GM23338 (cell line): ENCODE measurements at places on chromosomes 6 and 20.

DNA sequence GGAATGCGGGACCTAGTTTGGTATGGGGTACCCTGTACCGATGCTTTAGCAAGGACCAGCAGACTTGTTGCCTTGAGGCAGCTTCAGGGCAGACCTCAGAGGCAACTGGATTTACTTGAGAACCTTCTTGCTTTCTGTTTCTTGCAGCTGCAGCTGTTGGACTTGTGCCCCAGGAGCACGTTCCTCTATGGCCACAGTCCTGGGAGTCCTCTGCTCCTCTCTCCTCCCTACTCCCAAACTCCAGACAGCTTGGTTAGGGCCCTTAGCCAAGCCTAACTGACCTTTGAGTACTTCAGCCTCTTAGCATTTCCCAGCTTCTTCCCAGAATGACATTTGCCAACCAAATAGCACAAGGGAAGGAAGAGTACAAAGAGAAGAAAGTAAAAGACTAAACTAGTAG is 34.7 kb downstream of the GHRH start:
- peaks cover 74% of the 10 kb centered on the region for H3K36me3 ChIP-seq
- DNase-seq = no peak
- peaks cover 33% of the 10 kb centered on the region for H3K4me1 ChIP-seq
- H3K27me3 ChIP-seq = no peaks in the 10 kb centered on the region
- peak overlapping the region; percentile 94 for H3K27ac ChIP-seq
- no peak overlapping the region for H3K4me3 ChIP-seq

GRCh38 chr6:142413111-142413510 is 111.3 kb downstream of the ADGRG6 start:
- DNase-seq = no peak
- H3K4me1 ChIP-seq = peaks cover 63% of the 10 kb centered on the region
- H3K36me3 ChIP-seq = no peaks in the 10 kb centered on the region
- no peaks in the 10 kb centered on the region for H3K27me3 ChIP-seq

- H3K36me3 ChIP-seq = no peaks in the 10 kb centered on the region
- no peak overlapping the region for H3K4me3 ChIP-seq
- no peaks in the 10 kb centered on the region for H3K27me3 ChIP-seq
Measured at GRCh38 chr6:162108041-162108440, 619.5 kb downstream of the PRKN start.

DNA sequence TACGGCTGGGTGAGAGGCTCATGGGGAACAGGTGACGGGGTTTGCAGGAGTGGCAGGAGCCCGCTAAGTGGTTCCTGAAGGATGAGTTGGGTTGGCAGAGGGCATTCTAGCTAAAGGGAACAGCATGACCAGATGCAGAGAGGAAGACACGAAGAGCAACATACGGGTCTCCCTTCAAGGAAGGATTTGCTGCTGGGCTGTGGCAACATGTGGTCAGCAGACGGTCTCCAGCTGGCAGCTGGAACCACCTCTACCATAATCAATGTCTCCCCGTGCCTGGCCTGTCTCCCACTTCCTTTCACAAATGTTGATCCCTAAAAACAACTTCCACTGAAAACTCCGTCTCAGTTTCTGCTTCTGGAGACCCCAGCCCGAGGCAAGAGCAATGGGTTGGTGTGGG is 80.6 kb upstream of the SULF2 start:
- H3K36me3 ChIP-seq = no peaks in the 10 kb centered on the region
- H3K27ac ChIP-seq = no peak overlapping the region
- H3K4me1 ChIP-seq = no peaks in the 10 kb centered on the region
- DNase-seq = no peak
- H3K4me3 ChIP-seq = no peak overlapping the region
- no peaks in the 10 kb centered on the region for H3K27me3 ChIP-seq
